Activated T-cell treated with anti-CD3 and anti-CD28 coated beads, Interleukin-2, amount 50 U/mL, for 4 hours (primary cell): ENCODE measurements at places on chromosomes 3 and 15. TPM values are rescaled to one million over a fixed set of nuclear protein-coding genes. Genes with fewer than 3 reads are reported as not detected.

The ICE2 gene
- total RNA-seq = 51.9 TPM

- DNase-seq = no peak
Observed at GRCh38 chr3:135487261-135487660, 478.3 kb upstream of the PPP2R3A start.

- no peak for DNase-seq
Observed at GRCh38 chr3:5376761-5377160, 189.3 kb downstream of the EDEM1 start.

GRCh38 chr3:23253214-23253613 lies 50.1 kb downstream of the UBE2E2 start:
- no peak for DNase-seq

DNA sequence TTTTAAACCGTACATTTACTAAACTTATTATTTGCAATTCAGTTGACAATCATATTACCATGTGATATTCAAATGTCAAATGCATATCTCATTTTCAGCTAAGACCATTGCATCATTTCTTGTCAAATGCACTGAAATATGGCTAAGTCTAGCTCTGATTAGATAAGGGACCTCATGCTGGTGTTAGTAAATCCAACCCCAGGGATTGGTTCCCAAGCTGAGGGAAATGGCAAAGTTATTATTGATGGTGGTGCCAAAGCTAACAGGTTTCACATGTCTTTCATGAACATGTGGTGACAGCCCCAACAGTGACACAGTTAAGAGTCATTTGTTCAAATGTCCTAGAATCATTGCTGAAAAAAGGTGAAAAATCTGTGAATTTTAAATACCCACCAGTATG lies 641.1 kb downstream of the MECOM start:
- DNase-seq = no peak
